ENCODE measurements at places on chromosomes 3 and 15.

GRCh38 chr3:153829606-153830170, 291.5 kb upstream of the ARHGEF26 start:
- DNase-seq = no peak

DNA sequence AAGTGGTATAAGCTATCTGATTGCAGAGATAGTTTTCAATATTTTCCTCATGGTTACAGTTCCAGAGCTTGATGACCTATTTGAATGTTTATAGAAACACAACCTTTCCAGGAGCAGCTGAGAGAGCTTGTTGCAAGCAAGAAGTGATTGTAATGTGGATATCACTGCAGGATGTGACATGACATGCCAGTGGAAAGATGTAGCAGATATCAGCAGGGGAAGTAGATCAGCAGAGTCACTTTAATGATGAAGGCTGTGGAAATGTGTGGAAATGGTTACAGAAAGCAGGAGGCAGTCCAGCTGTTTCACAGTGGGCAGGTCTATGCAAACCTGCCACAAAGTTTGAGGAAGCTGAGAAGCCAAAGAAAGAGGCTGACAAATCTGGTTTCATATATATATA, 21.0 kb downstream of the TMEM158 start:
- no peak for DNase-seq

- DNase-seq = no peak
Observed at GRCh38 chr3:13018043-13018451, 55.2 kb downstream of the IQSEC1 start.

GRCh38 chr15:83491486-83491885, 44.3 kb downstream of the SH3GL3 start:
- DNase-seq = no peak

GRCh38 chr15:27592036-27592760, 506.9 kb downstream of the OCA2 start:
- no peak for DNase-seq

DNA sequence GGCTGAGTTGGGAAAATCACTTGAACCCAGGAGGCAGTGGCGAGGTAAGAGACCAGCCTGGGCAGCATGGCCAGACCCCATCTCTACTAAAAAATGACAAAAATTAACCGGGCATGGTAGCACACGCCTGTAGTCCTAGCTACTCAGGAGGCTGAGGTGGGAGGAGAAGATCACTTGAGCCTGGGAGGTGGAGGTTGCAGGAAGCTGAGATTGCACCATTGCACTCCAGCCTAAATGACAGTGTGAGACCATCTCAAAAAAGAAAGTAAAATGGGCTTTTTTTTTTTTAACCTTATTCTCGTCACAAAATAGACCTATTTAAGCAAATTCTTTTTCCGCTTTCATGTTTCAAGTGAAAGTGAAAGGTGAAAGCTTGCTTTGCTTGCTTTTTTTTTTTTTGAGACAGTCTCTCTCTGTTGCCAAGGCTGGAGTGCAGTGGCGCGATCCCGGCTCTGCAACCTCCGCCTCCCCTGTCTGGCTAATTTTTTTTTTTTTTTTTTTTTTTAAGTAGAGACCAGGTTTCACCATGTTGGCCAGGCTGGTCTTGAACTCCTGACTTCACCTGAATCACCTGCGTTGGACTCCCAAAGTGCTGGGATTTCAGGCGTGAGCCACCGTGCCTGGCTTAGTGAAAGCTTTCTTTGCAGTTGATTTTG, 3.6 kb downstream of the PDIA3 start:
- DNase-seq = no peak

GRCh38 chr15:58229297-58229768, 91.2 kb downstream of the AQP9 start:
- DNase-seq = no peak

- DNase-seq = no peak
Observed at GRCh38 chr3:106206613-106207012, 337.8 kb upstream of the CBLB start.

- DNase-seq = no peak
Observed at GRCh38 chr15:77002436-77002835, 7.5 kb downstream of the PSTPIP1 start.

DNA sequence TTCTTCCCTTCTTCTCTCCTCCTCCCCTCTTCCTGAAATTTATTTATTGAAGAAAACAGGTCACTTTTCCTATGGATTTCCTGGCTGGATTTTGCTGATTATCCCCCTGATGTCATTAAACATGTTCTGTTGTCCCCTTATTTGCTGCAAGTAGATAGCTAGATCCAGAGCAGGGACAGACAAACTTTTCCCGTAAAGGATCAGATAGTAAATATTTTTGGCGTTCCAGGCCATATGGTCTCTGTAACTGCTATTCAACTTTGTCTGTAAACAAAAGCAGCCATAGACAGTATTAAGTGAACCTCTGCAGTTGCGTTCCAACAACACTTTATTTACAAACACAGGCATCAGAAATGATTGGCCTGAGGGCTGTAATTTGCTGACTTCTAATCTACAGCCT, 241.3 kb downstream of the NEK10 start:
- no peak for DNase-seq

DNA sequence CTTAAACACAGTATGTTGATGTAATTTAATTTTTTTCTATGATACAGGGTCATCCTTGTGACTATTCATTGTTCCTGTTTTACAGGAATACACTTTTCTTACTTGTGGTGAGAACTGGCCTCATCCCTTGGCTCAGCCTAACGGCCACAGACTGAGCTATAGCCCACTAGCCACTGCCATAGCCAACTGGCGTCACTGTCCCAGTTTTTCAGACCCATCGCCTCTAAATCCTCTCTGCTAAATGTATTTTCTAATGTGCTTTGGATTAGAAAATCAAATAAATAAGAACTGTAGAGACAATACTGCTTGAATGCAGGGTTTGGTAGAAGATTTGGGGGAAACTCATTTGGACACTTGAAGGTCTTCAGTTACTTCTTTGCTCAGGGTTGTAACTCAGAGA, 113.1 kb downstream of the TIGIT start:
- no peak for DNase-seq

- no peak for DNase-seq
Observed at GRCh38 chr3:154236331-154236730, 88.0 kb downstream of the DHX36 start.

DNA sequence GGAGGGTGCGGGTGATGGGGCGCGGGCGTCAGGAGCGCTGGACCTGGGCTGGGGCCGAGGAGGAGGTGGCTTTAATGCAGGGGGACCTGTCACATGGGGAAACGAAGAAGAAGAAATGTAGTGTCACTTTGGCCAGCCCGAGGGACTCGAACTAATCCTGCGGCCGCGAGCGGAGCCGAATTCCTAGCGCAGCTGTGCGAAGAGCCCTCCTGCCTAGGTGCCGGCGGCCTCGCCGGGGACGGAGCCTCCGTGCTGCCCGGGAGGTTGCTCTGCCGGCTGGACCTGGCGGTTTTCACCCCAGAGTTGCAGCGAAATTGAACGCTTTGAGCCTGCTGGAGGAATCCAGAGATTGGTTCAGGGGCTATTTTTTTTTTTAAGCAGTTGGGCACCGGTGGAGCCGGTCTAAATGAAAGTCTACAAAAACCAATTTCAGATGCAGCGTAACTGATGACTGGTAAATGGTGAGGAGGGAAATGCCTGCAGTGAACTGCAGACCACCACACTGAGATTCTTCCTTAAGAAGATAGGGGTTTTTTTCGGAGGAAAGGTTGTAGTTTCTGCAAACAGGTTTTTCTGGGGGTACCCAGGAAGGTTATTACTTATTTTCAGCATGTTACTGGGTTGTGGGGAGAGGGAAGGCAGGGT, 662 bp downstream of the TMEM108 start:
- no peak for DNase-seq

DNA sequence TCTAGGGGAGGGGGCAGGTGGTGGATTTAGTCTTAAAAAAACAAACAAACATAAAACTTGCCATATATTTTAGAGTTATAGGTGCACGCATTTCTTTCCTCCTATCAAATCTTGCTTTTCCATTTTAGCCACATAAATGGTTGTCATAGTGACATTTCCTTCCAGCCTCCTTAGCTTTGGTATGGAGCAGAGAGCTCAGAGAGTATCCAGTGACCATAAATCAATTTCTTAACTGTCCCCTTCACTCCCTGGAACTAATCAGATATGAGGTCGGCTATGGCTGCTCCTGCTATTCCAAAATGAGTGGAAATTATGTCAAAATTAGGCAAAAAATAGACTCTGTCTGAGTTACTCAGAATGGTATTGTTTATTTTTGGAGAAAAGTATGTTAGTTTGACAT, 164.5 kb downstream of the EBLN2 start:
- DNase-seq = no peak

DNA sequence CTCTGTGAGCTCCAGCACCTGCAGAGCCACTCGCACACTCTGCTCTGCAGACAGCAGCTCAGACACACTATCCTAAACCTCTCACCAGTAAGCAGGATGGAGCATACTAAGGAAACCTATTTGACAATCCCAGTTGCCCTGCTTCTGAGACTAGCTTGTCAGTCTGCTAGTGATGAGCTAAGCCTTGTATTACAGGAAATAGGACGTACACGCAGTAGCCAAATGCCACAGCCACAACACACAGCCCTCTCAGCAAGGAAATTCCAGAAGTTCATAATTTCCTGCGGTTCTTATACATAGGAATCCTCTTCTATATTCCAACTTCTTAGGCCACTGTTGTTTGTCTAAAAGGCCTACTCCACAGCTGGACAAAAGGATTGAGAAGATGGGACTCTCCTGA, 74.5 kb downstream of the MYLK start:
- no peak for DNase-seq

- no peak for DNase-seq
Observed at GRCh38 chr3:98540346-98540745, 8.6 kb downstream of the GPR15 start.

GRCh38 chr3:43526956-43527355, 94.9 kb downstream of the ANO10 start:
- no peak for DNase-seq

DNA sequence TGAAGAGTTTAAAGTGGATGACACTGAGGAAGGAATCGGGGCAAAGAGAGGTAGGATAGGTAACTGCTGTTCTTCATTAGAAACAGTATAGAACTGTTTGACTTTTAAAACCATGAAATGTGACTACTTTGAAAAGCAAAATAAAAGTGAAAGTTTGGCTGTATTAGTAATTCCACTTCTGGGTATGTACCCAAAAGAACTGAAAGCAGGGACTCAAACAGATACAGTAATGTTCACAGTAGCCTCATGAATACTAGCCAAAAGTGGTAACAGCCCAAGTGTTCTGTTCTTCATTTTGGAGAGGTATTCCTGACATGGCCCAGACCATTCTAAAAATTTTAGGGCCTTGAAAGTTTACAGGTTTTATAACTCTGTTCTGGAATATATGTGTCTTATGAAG, 1055.4 kb downstream of the TBL1XR1 start:
- DNase-seq = no peak

All from right lung (tissue), 10 donors.